ENCODE measurements at places on chromosomes 12 and 14. TPM values are rescaled to one million over a fixed set of nuclear protein-coding genes. Genes with fewer than 3 reads are reported as not detected.

MYF5 gene
- not detected for total RNA-seq

SMCO2 gene
- not detected for total RNA-seq

MGST1 gene
- total RNA-seq = 288 TPM

SOAT2 gene
- 0.12 TPM for total RNA-seq

ACOT4 gene
- total RNA-seq = 0.09 TPM

CNIH1 gene
- total RNA-seq = 289 TPM

SCAF11 gene
- total RNA-seq = 54.1 TPM

GALNT9 gene
- total RNA-seq = 8.3 TPM

MAPKAPK5 gene
- total RNA-seq = 23.0 TPM

SLC25A47 gene
- total RNA-seq = not detected

CCDC175 gene
- total RNA-seq = not detected

IL22 gene
- total RNA-seq = not detected

B4GALNT1 gene
- total RNA-seq = 0.17 TPM

NTN4 gene
- 14.4 TPM for total RNA-seq

GPR68 gene
- 0.47 TPM for total RNA-seq

ACACB gene
- 2.2 TPM for total RNA-seq

RARG gene
- 57.0 TPM for total RNA-seq

TAS2R31 gene
- 0.35 TPM for total RNA-seq

RDH5 gene
- 8.1 TPM for total RNA-seq

LYZ gene
- total RNA-seq = not detected

KRT3 gene
- total RNA-seq = not detected

FLRT2 gene
- total RNA-seq = 80.2 TPM

MTRFR gene
- 8.5 TPM for total RNA-seq

CLEC2D gene
- total RNA-seq = 2.7 TPM

KRT78 gene
- total RNA-seq = not detected

COQ6 gene
- 32.7 TPM for total RNA-seq

CD163L1 gene
- not detected for total RNA-seq

KRT5 gene
- total RNA-seq = not detected

SLC41A2 gene
- 21.4 TPM for total RNA-seq

LRRC10 gene
- not detected for total RNA-seq

ASCL1 gene
- not detected for total RNA-seq

FBLN5 gene
- total RNA-seq = 544 TPM

CLEC9A gene
- not detected for total RNA-seq

COPS7A gene
- total RNA-seq = 88.8 TPM

PELI2 gene
- total RNA-seq = 3.5 TPM

ANKRD33 gene
- not detected for total RNA-seq

FAM181A gene
- total RNA-seq = not detected

PIWIL1 gene
- not detected for total RNA-seq

VTI1B gene
- total RNA-seq = 65.3 TPM

BDKRB2 gene
- total RNA-seq = 3.1 TPM

ABCD4 gene
- 21.5 TPM for total RNA-seq

EPYC gene
- not detected for total RNA-seq

SLC10A1 gene
- total RNA-seq = not detected

PLD4 gene
- total RNA-seq = not detected

FOXN4 gene
- not detected for total RNA-seq

FGF23 gene
- not detected for total RNA-seq

AQP2 gene
- total RNA-seq = not detected

MAP3K9 gene
- total RNA-seq = under 0.01 TPM

OTOGL gene
- total RNA-seq = 2.6 TPM

KRT71 gene
- total RNA-seq = not detected

CPNE6 gene
- not detected for total RNA-seq

PTGES3 gene
- total RNA-seq = 52.3 TPM

C1QL4 gene
- not detected for total RNA-seq

CFAP54 gene
- total RNA-seq = 0.12 TPM

PPM1H gene
- 0.51 TPM for total RNA-seq

ZDHHC22 gene
- total RNA-seq = not detected

NTF3 gene
- 1.5 TPM for total RNA-seq

TCL1B gene
- total RNA-seq = not detected

NYNRIN gene
- 24.0 TPM for total RNA-seq

Measured in pericardium fibroblast (primary cell).